Bone marrow (tissue), 2 donors: ENCODE measurements at places on chromosomes 5 and 9.

GRCh38 chr9:78396087-78396486 lies 99.2 kb downstream of the PSAT1 start:
- DNase-seq = no peak

- DNase-seq = no peak
Observed at GRCh38 chr9:71690689-71691435, 77.5 kb downstream of the CEMIP2 start.

- DNase-seq = no peak
Observed at GRCh38 chr5:80916676-80917075, 43.5 kb upstream of the RASGRF2 start.

- DNase-seq = peak; percentile 28
Observed at GRCh38 chr9:72586388-72587130, 65.2 kb downstream of the TMC1 start.

DNA sequence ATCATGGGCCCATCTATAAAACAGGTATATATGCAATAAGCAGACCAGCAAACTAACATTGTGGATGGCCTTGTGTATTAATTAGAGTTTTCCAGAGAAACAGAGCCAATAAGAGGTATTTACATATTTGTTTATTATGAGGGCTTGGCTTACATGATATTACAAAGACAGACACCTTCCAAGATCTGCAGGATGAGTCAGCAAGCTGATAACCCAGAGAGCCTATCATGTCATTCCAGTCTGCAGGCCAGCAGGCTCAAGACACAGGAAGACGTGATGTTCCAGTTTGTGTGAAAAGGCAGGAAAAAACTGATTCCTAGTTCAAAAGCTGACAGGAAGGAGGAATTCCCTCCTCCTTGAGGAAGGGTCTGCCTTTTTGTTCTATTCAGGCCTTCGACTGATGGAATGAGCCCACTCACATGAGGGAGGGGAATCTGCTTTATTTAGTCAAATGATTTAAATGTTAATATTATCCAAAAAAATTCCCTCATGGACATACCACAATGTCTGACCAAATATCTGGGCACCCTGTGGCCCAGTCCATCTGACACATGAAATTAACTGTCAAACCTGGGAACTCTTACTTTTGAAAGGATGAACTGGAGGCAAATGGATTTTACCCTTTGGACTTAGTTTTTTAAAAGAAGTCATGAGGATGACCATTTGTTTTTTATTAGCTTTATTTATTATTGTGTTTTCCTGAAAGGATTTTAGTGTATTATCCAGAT lies 161.2 kb upstream of the CHD1 start:
- DNase-seq = no peak

GRCh38 chr5:107380654-107381053 lies 290.1 kb downstream of the EFNA5 start:
- no peak for DNase-seq

- DNase-seq = no peak
Observed at GRCh38 chr5:173858670-173859407, 29.3 kb upstream of the CPEB4 start.

DNA sequence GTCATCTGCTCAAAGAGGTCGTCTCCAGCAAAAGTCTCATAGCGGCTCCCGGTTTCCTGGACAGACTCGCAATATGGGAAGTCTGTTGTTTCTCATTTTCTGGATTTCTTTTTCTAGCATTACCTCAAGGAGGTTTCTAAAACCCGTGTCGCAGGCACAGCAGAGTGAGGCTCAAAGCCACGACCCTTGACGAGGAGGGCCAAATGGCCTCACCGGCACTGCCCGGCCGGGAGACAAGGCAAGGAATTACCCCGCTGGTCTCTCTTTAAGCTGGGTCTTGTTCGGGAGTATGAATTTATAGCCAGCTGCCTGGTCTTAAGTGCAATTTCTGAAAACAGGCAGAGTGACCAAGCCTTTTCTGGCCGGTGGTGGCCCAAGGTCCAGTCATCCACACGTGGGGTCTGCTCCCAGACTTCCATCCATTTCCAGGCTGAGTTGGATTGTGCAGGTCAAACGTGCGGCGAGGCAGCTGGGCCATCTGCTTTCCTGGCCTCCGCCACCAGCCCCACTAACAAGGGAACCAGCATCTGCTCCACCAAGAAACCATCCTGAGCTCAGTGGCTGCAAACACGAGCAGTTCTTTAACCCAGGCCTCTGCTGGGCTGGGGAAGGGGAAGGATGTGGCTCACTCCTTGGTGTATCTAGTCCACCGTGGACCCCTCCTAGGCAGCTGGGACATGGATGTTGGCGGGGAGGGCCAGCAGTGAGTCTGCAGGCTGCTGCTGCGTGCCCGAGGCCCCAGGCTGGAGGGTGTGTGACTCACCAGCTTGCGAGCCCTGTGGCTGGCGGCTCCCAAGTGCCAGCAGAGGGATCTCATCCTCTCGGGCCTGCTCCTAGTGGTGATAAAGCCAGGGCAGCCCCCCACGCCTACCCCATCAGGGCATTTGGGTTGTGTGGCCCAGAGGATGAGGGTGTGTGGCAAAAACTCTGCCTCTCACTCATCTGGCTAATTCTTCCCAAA lies 55.6 kb upstream of the COL5A1 start:
- DNase-seq = no peak

- DNase-seq = no peak
Observed at GRCh38 chr5:77957516-77957915, 181.4 kb upstream of the TBCA start.

GRCh38 chr5:17157916-17158529 lies 59.4 kb upstream of the BASP1 start:
- no peak for DNase-seq

DNA sequence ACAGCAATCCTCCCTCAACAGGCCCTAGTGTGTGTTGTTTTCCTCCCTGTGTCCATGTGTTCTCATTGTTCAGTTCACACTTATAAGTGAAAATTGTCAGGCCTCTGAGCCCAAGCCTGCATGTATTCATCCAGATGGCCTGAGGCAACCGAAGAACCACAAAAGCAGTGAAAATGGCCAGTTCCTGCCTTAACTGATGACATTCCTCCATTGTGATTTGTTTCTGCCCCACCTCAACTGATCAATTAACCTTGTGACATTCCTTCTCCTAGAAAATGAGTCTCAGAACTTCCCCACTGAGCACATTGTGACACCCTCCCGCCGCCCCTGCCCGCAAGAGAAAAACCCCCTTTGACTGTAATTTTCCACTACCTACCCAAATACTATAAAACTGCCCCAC lies 17.4 kb upstream of the TRPC7 start:
- no peak for DNase-seq

DNA sequence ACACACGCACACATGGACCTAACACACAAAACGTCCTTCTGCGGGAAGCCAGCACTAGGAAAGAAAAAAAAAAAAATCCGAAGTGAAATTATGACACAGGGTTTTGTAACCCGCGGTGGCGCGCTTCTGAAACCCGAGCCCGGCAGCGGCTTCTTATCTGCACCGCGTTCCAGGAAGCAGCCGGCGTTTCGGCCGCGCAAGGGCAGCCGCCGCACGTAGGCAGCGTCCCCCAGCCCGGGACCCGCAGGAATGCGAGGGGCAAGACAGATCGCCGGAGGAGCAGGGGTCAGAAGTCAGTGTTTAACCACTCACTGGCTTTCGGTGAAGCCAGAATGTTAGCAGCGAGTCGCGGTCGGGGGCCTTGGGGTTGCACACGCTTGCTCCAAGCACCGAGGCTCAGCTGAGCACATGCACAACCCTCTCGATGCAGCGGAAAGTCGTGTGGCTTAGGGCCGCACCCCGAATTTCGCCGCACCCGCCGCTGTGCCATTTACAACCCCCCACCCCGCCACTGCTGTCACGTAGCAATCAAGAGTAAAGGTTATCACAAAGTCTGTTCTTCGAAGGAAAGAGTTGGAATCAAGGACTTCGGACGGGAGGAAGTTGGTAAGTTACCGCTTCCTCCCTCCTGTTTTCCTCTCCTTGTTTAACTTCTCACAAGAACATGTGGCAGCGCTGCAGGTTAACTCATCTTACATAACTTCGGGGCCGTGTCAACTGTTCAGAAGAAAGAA lies 167.9 kb downstream of the AUH start:
- peak; percentile 60 for DNase-seq

GRCh38 chr5:178630475-178630930 lies 3.7 kb upstream of the CLK4 start:
- DNase-seq = no peak

DNA sequence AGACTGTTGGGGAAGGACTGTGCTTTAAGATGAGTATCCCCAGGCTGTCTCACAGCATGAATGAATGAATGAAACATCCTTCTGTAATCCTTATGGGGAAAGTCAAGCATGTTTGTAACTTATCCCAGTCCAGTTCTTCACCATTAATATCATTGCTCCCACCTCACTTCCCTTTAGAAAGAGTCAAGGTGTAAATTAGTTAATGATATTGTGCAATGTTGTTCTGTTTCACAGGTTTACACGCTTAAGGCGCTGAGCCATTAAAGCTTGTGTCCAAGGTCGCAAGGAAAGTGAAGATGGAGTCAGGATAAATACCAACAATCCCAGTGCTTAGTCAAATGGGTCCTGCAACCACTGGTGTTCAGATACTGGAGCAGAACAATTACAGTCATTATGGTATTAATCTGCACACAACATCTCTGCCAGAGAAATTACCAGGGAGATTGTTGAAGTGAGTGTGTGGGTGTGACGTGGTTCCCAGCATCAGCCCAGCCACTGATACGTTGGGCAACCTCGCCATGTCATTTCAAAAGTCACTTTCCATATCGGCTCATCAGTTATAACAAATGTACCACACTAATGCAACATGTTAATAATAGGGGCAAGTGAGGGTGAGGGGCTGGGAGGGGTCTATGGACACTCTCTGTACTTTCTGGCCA lies 1.5 kb upstream of the MYO10 start:
- no peak for DNase-seq

DNA sequence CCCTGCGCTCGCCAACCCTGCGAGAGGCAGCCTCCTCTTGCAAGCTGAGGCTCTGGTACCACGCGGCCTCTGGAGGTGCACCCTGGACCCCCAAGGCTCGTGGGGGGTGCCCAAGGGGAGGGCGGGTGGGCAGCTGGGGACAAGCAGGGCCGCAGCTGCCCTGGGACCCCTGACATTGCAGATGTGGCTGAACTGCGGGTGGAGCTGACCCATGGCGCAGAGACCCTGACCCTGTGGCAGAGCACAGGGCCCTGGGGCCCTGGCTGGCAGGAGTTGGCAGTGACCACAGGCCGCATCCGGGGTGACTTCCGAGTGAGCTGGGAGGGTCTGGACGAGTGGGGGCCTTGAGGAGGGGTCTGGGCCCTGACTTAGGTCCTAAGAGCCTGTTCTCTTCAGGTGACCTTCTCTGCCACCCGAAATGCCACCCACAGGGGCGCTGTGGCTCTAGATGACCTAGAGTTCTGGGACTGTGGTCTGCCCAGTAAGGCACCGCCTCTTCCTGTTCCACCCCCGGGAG lies 1.5 kb downstream of the MAMDC4 start:
- DNase-seq = no peak

DNA sequence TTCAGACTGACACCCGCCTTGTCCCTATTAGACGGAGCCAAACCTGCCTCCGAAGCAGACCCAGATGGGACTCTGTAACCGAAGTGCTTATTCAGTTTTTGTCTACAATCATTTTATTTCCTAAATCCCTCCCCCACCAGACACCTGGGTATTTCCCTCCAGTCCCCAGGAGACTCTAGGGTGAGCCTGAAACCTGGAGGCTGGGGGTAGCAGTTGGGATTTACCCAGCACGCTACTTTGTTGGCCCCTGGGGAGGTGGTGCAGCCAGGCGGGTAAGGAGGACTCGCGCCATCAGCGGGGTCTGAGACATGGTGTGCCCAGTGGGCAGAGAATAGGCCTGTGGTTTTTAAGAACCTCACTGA lies 1.3 kb upstream of the LHX2 start:
- DNase-seq = no peak

GRCh38 chr5:139149477-139150199 lies 48.5 kb downstream of the SIL1 start:
- DNase-seq = peak; percentile 85

- DNase-seq = peak; percentile 4
Observed at GRCh38 chr9:99075246-99075912, 29.5 kb upstream of the TGFBR1 start.

DNA sequence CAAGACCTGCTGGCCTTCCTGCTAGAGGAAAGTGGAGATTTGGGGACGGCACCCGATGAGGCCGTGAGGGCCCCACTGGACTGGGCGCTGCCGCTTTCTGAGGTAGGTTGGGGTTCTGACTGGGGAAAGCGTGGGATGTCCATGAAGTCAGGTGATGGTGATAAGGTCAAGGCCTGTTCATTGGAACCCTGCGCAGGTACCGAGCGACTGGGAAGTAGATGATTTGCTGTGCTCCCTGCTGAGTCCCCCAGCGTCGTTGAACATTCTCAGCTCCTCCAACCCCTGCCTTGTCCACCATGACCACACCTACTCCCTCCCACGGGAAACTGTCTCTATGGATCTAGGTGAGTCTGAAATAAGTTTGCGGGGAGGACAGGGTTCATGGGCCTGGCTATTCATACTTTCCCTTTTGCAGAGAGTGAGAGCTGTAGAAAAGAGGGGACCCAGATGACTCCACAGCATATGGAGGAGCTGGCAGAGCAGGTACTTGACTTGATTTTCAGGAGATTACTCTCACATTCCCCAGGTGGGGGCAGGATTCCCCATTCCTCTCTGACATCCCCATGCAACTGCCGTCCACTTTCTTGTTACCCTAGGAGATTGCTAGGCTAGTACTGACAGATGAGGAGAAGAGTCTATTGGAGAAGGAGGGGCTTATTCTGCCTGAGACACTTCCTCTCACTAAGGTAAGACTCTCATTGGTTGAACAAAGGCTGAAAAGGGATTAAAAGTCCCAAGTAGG lies 505 bp downstream of the CREB3 start:
- DNase-seq = no peak

DNA sequence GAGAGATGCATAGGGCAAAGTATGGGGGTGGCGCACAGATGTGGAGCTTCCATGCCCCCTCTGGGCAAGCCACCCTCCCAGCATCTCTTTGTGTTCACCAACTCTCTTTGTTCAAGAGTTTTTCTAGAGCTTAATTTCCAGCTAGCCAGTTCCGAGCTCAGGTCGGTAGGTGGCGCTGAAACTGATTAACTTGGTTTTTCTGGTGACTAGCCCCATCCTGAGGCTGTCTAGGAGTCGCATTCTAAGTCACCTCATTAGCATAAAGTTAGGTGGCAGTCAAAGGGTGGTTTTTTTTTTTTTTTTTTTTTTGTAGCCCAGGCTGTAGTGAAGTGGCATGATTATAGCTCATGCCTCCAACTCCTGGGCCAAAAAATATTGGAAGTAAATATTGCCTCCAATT lies 476.4 kb downstream of the KDM4C start:
- no peak for DNase-seq

- no peak for DNase-seq
Observed at GRCh38 chr5:170315154-170315553, 17.6 kb upstream of the LCP2 start.
